ENCODE measurements at places on chromosomes 7 and 10.

DNA sequence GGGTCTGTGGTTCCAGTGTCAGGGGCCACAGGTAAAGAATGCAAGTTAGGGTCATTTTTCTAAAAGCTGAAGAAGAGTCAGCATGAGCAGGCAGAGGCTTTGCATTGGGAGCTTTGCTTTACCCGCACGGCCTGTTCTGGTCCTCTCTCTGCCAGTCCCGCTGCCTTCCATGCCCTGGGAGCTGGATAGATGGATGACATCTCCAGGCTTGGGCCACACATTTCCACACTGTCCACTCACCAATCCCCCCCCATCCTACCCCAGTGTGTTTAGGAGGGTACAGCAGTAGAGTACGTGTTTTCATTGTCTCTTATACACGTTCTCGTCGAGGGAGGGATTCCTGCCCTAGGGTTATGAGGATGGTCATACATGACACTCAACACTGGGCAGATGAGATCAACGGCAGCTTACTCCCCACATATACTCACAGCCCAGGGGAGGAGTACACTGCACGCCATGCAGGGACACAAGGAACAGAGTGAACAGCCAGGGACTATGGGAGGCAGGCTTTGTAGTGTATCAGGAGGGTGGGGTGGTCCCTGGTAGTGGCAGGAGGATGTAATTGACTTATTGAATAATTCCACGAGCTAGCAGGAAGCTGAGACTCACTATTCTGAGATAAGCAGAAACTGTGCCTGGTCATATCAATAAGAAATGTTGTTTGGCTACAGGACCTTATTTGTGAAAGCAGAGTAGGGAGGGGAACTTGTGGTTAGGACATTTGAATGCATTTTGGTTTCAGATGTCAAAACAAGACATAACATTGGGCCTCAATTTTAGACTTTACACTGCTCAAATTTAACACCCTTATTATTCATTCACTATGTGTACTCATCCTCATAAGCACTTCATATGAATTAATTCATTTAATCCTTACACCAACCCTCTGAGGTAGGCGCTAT is 36.6 kb downstream of the PLPP4 start:
- DNase-seq, result no peak

DNA sequence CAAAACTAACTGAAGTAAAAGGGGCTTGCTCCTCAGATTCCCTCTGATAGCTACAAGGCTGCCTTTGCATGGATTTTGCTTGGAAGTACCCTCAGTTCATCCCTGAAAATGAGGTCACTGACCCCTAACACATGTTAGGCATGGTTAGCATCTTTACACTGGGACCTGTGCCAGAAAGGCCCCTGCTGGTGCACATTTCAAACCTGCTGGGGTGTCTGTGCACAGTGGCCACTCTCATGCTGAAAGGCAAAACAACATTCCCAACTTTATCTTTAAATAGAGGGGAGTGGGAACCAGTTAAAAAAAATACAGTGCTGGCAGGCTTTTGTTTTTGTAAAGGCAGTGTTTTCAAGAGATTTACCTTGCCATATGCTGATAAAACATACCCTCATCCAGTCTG is 99.1 kb downstream of the ANK3 start:
- DNase-seq, result no peak

- DNase-seq, result no peak
These were observed 374.2 kb downstream of the GATA3 start for GRCh38 chr10:8428654-8429053.

DNA sequence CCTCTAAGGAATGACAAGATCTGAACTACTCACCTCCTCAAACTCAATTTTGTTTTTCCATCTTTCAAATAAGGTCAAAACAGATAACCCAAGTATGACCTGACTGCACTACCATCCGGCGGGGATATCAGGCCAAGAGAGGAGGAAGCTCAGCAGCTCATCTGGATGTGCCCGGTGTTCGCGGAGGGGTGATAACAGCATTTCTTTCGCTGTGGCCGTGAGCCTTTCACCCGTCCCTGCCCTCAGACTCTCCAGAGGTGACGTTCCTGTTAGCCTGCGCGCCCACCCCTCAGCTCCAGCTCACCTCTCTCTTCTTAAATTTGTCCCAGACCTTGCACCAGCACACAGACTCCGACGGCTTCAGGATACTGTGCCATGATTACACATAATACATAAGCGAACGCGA is 526 bp downstream of the ZNF248 start:
- DNase-seq, result no peak

- DNase-seq, result peak; percentile 58
These were observed 844 bp downstream of the FBXW4 start for GRCh38 chr10:101693978-101694673.

- no peak for DNase-seq
These were observed 8.8 kb downstream of the ADAP1 start for GRCh38 chr7:945556-946255.

DNA sequence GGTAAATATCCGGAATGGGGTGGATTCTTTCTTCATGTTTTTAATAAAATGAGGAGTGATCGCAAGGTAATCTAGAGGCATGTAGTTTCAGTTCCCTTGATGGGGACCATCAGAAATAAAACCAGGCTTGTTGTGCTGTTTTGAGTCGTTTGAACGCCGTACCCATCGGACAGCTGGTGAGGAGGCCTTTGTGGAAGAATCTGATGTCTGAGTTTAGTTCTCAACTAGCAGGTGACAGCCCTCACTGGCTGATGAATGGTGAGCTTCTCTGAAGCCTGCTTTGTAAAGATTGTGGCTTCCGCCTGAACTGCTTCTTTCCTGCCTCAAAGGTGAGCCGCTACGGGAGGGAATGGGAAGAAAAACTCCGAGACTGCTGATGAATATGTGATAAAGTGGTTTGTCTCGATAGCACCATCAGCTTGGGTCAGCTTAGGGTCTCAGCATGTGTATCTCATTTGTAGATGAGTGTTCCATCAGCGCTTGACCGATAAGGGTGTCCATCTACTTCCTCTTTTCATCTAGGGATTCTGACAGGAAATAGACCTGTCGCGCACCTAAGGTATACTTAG is 977 bp downstream of the TMEM248 start:
- DNase-seq, result peak; percentile 12

GRCh38 chr10:132538031-132538789 is 623 bp downstream of the INPP5A start:
- DNase-seq, result no peak

GRCh38 chr10:132131581-132132420 is 54.9 kb upstream of the DPYSL4 start:
- DNase-seq, result no peak

DNA sequence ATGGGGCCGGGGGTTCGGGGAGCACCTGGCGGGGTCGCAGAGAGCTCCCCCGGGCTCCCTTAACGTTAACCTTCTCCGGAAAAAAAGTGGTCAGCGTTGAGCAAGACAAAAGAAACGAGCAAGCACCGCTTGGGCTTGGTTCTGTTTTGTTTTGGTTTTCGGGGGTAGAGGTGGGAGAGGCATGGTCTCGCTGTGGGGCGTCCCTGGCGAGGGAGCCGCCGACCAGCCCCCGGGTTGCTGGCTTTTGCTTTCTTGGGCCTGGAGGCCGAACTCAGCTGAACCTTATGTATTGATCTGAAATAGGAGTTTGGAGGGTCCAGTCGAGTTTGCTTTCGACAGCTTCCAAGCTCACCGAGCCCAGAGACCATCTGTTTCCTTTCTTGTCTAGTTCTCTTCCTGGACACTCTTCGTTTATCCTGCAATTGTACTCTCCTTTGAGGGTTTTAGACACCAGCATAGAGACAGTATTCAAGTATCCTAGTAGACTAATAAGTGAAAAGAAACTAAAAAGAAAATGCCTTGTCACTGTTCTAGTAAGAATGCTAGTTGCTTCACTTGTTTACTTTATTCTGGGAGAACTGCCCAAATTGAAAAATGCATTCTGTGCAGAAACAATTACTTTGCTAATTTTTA is 980 bp downstream of the FHIP2A start:
- no peak for DNase-seq

DNA sequence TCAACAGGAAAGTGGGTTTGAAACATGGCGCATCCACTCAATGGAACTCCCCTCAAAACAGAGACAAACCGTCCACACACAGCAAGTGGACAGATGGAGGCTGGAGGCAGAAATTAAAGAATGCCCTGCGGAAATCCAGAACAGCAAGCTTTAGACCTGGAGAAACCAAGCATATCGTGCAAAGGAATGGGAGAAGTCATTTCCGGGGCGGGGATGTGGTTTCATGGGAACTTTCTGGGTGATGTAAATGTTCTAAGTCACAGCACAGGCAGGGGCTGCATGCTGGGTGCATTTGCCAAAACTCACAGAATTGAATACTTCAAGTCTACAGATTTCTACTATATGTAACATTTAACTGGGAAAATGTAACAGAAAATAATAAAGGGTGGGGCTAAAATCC is 213.0 kb downstream of the PTPRN2 start:
- DNase-seq, result no peak

- DNase-seq, result no peak
These were observed 4.5 kb upstream of the MACROH2A2 start for GRCh38 chr10:70048030-70048723.

DNA sequence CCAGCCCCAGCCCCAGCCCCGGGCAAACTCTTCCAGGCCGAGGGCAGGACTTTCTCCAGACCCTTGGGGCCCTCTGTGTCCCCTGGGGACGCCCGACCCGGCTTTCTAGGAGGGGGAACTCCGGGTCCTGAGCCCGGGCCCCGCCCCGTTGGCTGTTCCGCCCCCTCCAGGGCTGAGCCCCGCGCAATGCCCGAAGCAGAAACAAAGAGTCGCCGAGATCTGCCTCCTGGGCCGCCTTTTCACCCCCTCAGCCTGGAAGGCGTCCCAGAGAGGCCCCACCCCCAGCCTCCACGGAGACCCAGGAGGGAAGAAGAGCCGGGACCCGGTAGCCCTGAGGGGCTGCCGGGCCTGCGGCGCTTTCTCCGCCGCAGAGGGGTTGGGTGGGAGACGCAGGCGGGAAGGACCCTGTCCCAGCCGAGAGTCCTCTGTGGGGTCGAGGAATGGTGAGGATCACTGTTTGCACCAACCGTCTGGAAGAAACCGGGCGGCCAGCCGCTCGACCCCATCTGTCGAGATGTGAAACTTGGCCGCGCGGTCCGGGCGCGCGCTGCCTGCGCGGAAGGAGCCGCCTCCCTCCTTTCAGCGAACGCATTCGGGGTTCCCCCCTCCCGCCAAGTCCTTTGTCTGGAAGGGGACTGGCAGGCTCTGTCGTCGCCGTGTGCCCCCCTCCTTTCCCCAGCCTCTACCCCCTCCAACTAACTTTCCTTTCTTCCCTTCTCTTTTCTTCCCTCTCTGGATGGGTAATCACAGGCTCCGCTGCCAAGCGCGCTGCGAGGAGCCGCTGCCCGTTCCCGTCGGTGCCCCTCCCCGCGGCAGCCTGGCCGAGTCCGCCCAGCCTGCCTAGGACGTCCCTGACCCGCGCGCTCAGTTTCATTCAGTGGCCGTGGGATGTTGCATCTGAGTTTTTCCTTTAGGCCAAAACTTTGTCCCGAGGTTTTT is 10.2 kb downstream of the EN2 start:
- no peak for DNase-seq

- DNase-seq, result no peak
These were observed 88.5 kb downstream of the PPP1R9A start for GRCh38 chr7:94995921-94996320.

DNA sequence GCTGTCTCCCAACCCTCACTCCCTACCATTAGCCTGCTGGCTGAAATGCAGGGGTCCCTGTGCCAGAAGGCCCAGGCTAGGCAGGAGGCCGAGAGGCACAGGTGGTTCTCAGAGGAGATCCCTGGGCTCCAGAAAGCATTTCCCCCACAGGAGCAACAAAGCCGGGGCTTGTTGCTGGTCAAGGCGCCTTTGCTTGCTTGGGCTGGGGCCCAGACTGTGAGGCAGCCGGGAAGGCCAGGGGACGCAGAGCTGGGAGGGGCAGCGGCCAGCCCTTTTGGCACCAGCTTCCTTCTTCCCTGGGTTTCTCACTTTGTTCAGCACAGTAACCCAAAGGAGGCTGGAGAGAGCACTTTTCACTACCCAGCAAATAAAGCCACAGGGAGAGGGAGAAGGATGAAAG is 48.6 kb downstream of the FBXW4 start:
- no peak for DNase-seq

DNA sequence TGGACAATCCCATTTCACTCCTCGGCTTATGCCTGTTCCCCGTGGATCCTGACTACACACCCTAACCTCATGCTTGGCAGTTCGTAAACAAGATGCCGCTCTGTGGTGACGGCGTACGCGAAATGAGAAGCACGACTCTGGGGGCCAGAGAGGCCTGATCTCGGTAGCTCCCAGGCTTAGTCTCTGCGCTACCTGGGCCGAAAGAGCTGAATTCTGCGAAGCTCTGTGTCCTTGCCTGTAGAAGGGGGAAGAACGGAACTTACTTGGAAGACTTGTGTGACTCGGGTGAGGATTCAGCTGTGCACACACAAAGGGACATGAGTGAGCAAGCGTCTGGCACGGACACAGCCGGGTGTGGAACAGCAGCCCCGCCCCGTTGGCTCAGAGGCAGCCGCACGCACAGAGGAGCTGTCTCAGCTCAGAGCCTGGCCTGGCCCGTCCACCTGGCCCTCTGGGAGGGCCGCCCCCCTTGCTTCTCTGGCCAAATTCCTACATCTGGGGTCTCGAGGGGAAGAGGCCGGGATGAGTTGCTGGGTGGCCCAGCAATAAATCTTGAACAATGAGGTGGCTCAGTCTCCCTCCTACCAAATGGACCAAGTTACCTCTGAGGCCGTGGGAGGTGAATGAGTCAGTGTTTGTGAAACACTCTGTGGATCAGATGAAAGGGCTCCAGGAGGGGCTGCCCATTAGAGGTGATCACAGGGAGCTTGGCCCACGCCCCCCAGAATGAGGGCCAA is 83.8 kb downstream of the PDGFA start:
- DNase-seq, result peak; percentile 14

- no peak for DNase-seq
These were observed 45.4 kb upstream of the NAMPT start for GRCh38 chr7:106329971-106330733.

DNA sequence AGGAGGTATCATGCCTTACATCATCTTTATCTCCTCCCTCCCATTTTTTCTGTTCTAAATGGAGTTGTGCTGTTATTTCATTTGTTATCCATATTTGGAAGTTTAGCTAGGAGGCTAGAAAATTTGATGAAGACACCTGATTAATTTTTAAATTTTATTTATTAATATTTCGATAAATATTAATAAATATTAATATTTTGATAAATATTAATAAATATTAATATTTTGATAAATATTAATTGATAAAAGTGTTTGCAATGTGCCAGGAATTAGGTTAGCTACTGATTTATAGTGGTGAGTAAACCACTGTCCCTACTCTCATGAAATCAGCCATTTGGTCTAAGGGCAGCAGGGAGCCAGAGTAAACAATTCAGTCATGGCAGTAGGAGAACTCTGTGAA is 161.4 kb downstream of the GNAT3 start:
- DNase-seq, result no peak

GRCh38 chr10:106560925-106561640 is 603.4 kb downstream of the SORCS1 start:
- no peak for DNase-seq
